ENCODE measurements at places on chromosomes 11 and 22.

- DNase-seq: no peak
These were observed 7.9 kb downstream of the PNPLA5 start for GRCh38 chr22:43883719-43884415.

- DNase-seq: no peak
These were observed 11.5 kb downstream of the CSNK1E start for GRCh38 chr22:38305471-38306448.

DNA sequence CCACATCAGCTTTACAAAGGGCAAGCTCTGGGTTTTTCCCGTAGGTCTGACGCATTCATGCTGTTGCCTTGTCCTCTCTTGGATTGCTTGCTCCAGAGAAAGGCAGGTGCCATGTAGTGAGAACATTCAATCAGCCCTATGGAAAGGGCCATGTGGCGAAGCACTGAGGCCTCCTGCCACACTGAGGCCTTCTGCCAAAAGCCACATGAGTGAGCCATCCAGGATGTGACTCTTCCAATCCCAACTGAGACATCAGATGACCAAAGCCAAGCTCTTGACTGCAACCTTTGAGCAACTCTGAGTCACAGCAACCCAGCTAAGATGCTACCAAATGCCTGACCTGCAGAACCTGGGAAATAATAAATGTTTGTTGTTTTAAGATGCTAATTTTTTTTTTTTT lies 9.0 kb upstream of the PANX3 start:
- no peak for DNase-seq

- no peak for DNase-seq
These were observed 10.2 kb downstream of the RTN4R start for GRCh38 chr22:20258021-20258299.

DNA sequence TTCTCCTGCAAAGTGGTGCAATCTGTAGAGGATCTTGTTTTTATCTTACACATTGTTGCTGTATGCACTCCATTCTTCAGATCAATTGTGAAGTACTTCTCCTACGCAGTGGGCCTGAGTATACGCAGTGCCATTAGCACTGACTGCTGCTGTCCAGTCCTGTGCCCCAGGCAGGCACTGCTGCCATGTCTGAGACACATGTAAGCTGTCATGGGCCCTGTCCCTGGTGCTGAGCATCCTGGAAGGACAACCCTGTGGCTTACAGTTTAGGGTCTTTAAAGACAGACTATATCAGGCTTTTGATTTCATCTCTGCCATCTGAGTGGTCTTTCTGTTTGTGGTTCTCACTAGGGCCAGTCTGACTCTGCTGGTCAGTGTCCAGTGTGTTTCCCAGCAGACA lies 44.8 kb upstream of the PTPN5 start:
- peak; percentile 3 for DNase-seq

GRCh38 chr11:70463478-70464255 lies 65.3 kb downstream of the CTTN start:
- no peak for DNase-seq
